Colonic mucosa (tissue), 4 donors: ENCODE measurements at places on chromosomes 6 and 20.

DNA sequence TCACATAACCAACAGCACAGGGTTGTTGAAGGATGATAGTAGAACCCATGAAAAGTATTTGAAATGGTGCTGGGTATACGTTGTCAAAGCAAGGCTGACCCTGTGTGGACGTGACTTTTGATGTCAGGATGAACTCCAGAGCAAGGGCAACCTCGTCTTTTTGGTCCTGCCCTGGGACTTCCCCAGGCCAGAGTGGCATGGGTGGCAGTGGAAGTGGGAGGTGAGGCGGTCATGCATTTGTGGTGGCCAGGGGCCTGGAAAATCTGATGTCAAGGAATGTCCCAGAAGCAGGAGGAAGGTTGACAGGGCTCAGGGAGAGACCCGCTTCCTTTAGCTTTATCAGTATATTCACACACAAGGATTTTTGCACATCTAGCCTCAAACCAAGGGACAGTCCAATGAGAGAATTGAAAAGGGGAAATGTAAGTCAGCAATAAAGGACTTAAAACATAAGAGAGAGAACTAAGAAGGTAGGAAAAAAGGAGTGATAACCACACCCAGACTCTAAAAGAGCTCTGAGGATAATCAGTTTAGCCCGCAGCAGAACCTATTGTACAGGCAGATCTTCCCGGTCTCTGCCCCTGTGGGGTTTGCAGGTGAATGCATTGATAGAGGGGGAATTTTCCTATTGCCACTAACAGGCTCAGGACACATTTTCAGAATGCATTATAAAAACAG is 98.8 kb upstream of the HDGFL1 start:
- no peak for DNase-seq

GRCh38 chr6:144150710-144151657 is 667 bp downstream of the STX11 start:
- peak; percentile 30 for DNase-seq

- DNase-seq: peak; percentile 30
Measured at GRCh38 chr6:114747995-114748625, 405.3 kb upstream of the HS3ST5 start.

DNA sequence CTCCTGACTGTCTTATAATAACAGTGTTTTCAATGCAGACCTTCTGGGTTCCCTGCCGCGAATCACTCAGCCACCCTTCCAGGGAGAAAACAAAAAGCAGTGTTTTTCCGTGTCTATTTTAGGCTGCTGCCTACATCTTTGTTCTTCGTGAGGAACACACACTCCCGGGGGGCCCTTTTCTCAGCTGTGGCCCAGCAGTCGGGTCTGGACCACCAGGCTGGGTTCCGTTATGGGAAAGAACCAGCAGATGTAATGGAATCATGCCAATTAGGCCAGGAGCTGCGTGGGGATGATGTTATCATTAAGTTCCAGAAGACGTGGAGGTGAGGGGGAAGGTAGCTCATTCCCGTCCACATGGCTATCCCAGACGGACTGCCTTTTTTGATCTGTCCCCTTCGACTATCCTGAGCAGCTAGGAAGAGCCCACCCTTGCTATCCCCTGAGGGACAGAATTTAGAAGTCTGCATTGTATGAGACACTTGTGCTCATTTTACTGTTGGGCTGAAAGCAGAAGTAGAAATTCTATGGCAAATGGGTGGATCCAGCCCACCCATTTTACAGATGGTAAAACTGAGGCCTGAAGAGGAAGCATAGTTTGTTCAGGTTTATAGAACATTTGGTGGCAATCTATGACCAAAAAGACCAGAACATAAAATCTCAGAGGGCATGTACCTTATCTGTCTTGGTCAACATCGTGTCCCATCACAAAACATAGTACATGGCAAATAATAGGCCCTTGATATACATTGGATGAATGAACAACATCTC is 54.5 kb downstream of the KCNB1 start:
- no peak for DNase-seq

DNA sequence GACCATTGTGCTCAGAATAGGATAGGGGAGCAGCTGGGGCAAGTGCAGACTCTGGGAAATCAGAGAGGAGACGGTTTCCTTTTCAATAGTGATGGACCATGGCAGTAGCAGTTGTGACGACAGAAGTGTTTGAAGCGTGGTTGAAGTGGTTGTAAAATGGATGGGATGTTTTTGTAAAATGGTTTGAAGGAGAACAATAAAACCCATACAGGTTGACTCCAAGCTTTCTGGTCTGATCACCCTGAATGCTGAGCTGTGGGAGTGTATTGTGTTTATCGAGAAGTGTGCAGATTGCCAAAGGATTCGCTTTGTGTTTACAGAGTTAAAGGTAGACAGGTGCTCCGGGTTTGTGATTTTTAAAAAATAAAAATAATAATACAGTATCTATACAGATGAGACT is 255.2 kb upstream of the SULF2 start:
- no peak for DNase-seq
